NCI-H2171 (cell line): ENCODE measurements at places on chromosomes 4 and X.

DNA sequence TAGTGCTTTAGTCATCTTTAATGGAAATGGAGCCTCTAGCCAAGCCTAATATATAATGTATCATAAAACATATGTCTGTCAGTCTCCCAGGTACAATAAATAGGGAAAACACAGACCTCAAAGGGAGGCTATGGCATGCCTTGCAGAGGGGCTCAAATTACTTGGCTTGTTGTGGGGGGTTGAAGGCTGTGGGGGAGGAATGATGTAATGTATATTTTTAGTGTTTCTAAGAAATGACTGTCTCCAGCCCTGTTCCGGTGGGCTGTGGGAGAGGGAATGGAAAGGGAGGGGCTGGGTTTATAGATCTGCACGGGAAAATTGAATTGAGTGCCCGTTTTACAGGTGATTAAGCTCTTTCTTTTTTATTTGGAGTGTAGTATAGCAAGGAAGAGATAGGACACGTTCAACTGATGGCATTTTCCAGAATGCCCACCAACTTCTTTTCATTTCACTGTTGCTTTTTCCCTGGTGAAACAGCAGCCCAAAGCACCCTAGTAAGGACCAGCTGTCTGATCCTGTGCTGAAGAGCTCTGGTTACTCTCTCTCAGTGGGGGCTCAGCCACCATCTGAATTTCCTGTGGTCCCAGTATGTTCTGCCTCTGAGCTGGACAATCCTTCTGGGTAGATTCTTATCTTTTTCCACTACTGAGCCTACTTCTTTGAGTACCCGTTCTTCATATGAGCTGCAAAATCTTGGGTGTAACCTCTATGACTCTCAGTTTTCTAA is 220.7 kb upstream of the CASK start:
- DNase-seq = peak; percentile 51

- no peak for DNase-seq
Observed at GRCh38 chr4:135382280-135382959, 1180.8 kb upstream of the PABPC4L start.

- no peak for DNase-seq
Observed at GRCh38 chrX:56385336-56385735, 153.2 kb downstream of the KLF8 start.

GRCh38 chr4:2487632-2488031 is 18.7 kb downstream of the RNF4 start:
- DNase-seq = no peak

DNA sequence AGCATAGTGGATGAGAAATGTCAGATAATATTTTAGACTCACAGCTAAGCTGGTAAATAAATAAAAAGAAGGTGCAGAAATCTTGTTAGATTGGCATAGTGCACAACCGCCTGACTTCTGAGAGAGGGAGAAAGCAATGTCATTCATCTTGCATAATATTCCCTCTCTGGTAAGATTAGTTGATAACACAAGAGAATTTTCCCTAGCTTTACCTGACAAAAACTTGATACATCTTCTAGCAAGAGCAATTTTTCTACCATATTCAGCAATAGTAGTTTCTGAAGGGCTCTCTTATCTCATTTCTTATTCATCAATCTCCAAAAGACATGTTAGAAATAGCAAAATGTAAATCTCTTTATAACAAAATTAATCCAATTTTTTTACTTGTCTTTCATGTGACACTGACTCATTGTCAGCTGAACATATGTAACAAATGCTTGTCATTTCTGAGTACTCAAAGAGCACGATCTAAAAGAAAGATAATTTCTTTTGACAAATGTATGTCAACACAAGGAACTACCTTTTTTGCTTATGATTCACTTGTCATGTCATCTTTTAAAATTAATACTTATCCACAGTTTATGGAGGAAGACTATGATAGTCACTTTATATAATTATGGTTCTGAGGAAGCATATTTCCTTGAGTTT is 240.0 kb downstream of the ARAP2 start:
- DNase-seq = no peak

GRCh38 chr4:186021461-186022167 is 47.3 kb upstream of the TLR3 start:
- no peak for DNase-seq

DNA sequence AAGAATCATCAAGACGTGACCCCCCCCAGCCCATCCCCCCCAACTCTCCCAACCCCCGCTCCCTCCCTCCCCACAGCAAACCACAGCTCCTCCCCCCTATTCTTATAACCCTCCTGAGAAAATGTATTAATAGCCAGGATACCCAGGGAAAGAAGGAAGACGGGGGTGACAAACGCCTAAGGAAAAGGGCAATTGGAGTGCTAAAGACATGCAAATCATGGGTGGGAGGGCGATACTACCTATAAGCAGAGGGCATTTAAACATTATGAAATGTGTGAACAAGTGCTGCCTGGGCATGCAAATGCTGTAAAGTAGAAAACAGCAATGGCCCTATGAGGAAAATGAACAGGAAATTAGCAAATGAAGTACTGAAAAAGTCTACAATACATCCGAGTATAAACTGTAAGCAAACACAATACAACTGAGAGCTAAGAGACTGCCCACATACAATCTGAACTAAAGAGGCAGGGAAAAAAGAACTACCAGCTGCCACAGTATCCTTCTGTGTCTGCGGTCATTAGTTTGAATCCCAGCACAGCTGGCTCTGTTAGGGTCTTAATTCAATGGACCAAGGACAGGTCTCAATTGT is 2.4 kb downstream of the CXXC4 start:
- DNase-seq = no peak

DNA sequence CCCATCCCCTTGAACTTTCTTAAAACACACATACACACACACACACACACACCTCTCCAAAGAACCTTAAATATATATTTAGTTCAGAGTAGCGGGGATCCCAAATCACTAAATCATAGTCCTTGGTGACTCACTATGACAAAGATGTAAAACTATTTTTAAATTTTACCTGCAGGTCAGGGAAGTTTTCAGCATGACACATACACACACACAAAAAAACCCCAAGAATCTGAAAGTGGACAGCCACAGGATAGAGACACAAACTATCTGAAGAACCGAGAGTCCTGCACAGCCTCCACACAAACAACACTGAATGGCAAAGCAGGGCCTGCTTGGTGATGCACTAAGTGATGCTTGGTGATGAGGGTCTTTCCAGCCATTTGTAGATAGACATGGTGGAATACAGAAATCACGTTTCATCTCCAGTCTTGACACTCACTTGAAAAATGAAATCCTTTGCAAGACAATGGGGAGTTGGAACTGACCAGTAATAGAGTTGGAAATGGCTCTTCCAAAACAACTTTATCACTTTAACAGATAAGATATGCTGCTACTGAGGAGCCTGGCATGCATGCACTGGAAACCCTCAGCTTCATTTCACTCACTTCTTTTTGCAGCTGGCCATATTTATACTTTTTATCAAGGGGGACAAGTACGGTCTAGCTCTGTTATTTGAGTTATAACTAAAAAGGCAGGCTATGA is 307.3 kb downstream of the RAPGEF2 start:
- no peak for DNase-seq

DNA sequence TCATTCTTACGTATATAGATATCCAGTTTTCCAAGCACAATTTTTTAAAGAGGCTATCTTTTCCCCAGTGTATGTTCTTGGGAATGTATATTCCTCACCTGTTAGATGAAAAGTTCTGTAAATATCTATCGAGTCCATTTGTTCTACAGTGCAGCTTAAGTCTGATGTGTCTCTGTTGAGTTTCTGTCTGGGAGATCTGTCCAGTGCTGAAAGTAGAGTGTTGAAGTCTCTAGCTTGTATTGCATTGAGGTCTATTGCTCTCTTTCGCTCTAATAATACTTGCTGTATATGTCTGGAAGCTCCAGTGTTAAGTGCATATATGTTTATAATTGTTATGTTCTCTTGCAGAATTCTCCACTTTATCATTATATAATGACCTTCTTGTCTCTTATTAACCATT is 373.1 kb downstream of the PPARGC1A start:
- DNase-seq = no peak

- DNase-seq = no peak
Observed at GRCh38 chr4:4820261-4820660, 39.2 kb upstream of the MSX1 start.

- no peak for DNase-seq
Observed at GRCh38 chrX:102958794-102959193, 21.7 kb downstream of the RAB40AL start.

DNA sequence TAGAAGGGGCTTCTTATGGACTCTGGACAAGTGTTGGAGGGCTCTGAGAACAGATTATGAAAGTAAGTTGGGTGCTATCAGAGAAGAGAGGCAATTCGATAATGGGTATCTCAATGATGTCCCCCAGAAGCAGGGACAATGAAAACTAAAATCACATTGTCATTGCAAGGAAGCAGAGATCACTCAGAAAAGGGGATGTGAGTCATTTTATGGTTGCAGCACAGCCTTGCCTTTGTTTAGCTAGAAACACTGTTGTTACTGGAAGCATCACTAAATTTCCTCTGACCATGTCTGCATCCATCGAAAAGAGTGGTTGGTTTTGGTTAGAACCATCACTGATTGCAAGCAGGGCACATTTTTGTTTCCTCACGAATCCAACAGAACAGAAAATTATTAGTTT is 246.8 kb upstream of the NWD2 start:
- DNase-seq = no peak

- DNase-seq = no peak
Observed at GRCh38 chr4:83231620-83232076, 53.0 kb downstream of the COQ2 start.

DNA sequence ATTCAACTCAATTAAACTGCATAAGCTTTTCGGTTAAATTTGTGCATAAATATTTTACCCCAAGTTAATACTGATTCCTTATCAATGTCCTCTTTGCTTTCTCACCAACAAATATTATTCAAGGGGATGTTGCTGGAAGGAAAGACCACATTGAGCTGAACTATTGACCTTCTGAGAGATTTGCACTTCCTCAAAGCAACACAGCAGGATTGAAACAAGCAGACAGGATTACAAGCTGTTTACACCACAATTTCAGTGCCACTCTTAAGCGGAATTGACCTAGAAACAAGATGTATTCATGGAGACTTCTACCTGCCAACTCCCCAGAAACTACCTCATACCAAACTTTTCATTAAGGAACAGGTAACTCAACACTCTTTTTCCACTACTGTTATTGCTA is 96.5 kb upstream of the DUSP21 start:
- no peak for DNase-seq

- DNase-seq = no peak
Observed at GRCh38 chrX:329291-329910, 10.8 kb upstream of the GTPBP6 start.

GRCh38 chrX:20317873-20318272 is 51.2 kb upstream of the RPS6KA3 start:
- DNase-seq = no peak

GRCh38 chr4:124018383-124019317 is 622.1 kb downstream of the SPRY1 start:
- DNase-seq = no peak

- no peak for DNase-seq
Observed at GRCh38 chrX:123330229-123330942, 146.3 kb downstream of the GRIA3 start.

DNA sequence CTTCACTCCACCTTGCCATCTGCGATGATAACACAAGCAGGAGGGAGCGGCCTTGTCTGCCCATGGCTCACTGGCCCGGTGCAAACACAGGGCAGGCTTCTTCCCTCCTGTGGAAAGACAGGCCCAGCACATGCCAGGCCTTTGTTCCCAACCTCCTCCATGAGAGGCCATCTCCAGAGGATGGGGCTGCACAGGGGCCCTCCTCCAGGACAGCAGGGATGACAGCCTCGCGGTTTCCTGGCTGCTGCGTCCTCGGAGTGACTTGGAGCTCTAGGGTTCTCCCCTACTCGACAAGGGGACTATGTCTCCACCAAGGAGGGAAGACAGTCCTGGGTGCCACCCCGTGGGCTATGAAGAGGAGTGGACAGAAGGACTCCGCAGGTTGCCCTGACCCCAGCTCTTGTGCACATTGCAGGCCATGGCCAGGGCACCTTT is 21.8 kb downstream of the RNF212 start:
- no peak for DNase-seq

DNA sequence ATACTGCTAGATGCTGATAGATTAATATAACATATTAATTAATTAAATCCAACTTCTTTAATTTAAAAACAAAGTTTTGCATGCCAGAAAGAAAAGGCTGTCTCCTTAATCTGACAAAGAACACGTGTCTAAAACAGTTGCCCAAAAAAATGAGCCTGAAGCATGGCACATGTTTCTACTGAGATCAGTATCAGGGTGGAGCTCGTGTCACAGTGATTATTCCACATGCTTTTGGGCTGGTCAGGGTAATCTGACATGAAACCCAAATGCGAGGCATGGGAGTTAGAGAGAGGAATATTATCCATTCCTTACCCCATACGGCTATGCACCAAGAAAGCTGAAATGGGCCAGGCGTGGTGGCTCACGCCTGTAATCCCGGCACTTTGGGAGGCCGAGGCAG is 79.4 kb upstream of the ADRA2C start:
- no peak for DNase-seq

DNA sequence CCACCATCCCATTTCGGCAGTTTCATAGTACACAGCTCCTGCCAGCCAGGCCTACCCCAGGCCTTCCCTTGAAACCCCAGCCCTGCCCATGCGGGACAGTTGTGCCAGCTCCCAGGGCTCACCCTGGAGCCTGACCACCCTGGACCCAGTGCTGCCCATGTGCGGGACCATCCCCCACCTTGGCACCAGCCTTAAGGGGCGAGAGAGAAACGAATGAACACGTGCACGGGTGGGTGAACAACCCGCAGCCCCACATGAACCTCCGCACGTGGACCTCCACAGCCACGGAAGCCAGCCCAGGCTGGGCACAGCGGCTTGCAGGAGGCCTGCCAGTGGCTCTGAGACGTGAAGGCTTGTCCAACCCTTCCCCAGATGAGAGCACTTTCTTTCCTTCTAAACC is 76.0 kb upstream of the MXD4 start:
- no peak for DNase-seq

GRCh38 chrX:16130707-16131106 is 7.3 kb downstream of the GRPR start:
- no peak for DNase-seq

GRCh38 chr4:4869731-4870571 is 10.5 kb downstream of the MSX1 start:
- DNase-seq = no peak

DNA sequence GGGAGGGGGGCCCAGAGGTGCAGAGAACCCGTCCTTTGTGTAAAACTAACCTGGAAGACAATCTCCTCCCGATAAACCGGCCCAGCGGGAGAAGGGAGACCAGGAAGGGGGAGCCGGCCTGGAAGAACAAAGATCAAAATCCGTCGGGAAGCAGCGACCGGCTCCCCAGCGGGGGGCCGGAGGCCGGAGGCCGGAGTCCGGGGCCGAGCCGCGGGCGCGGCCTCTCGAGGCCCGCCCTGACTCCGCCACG is 552 bp downstream of the ZDHHC9 start:
- DNase-seq = no peak
